ENCODE measurements at places on chromosomes 3 and 15.
A peak's percentile ranks its signal among the peaks of the same experiment; 100 is the strongest.

DNA sequence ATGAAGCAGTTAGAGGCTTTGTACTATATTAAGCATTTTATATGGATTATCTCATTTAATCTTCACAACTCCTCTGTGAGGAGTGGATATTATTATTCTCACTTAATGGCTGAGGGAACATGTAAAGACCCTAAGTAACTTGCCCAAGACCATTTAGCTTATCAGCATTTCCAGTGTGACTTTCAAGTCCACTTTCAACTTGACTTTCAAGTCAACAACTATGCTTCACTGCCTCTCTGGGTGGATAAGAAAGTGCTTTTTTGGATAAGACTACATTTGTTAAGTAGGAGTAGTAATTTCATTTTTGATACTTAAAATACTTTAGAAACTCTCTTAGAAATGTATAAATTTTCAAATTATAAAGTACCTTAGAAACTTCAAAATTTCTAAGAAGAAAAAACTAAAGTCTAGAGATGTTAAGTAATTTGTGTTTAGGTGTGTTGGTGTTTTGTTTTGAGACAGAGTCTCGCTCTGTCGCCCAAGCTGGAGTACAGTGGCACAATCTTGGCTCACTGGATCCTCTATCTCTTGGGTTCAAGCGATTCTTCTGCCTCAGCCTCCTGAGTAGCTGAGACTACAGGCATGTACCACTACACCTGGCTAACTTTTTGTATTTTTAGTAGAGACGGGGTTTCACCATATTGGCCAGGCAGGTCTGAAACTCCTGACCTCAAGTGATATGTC lies 71.8 kb downstream of the MINDY2 start:
- no peak for DNase-seq

DNA sequence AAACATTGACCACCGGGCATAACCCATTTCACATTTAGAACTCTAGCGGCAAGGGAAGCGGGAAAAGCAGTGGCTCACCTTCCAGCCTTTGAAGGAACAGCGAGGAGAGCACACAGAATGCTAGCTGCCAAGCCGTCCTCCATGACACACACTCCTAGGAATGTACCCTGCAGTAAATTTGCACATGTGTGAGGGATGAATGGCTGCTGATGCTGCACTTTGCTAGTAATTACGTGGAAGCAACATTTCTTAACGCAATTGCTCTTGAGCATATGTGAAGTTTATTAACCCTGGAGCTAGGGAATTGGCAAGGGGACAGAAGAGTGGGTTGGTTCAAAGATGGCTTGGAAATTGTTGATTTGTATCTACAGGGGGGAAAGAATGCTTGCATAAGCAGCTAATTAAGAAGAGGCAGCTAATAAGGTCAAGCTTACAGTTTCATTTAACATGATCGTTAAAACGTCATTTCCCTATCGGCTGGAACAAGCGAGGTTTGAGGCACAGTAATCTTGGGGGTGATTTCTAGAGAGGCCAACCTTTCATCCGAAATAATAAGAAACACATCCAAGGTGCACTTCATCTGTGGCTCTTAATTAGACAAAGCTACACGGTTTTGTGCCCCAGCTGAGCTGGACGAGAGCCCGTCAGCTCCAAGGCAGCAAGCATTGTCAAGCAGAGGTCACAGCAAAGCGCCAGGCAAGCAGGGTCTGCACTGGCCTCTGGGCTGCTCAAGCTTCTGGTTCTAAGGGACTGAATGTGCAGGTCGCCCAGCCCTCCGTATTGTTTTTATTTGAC lies 123.4 kb downstream of the CHSY1 start:
- no peak for DNase-seq

DNA sequence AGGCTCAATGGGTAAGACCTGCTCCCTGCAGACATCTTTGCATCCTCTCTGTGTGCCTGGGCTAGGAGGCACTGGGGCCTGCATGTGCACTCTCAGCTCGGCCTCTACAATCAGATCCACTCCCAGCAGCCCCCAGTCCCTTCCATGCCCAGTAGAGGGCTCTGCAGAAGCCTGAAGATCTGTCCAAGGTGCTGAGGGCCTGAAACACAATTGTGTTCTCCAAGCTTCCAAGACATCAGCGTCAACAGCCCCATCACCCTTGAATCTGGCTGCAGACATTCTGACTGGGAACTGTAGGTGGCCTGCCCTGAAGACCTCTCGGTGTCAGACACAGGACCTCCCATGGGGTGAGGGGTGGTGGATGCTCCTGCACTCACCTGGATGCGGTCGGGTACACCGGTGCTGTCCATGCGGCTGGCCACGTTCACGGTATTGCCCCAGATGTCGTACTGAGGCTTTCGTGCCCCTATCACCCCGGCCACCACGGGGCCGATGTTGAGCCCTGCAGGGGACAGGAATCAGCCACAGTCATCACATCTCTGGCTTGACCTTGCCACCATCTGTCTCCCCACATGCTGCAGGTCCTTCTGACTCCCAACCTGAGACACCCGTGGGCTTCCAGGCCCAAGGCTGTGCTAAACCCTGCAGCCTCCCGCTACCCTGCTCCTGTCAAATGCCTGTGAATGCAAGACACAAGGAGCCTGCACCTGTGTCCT lies 84.7 kb downstream of the SEC22A start:
- peak; percentile 80 for DNase-seq

- DNase-seq, result no peak
Observed at GRCh38 chr15:98703126-98703685, 54.9 kb downstream of the IGF1R start.

- no peak for DNase-seq
Observed at GRCh38 chr3:100561459-100562158, 47.8 kb upstream of the ADGRG7 start.

DNA sequence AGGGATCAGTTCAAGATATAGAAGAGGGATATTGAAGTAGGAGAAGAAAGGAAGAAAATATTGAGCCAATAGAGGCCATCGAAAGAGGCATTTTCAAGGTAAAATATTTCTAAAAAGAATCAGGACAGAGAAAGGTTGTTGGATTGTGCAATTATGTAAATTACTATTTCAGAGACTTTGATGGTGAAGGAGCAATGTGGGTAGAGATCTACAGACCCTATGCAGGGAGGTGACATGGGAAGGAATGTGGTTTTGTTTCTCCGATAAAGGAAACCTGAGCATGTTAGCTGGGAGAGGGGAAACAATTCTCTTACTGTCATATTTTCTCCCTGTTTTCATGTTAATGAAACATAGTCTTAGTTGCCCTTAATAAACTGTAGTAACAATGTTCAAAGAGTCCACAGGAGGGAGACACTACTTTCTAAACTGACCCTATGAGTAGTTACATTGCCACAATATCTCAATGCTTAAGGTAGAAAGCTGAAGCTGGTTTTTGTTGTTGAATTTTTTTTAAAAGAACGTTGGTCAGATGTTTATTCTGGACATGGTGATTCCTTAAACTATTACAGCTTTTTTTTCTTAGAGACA lies 133.3 kb downstream of the GRM7 start:
- peak; percentile 32 for DNase-seq

DNA sequence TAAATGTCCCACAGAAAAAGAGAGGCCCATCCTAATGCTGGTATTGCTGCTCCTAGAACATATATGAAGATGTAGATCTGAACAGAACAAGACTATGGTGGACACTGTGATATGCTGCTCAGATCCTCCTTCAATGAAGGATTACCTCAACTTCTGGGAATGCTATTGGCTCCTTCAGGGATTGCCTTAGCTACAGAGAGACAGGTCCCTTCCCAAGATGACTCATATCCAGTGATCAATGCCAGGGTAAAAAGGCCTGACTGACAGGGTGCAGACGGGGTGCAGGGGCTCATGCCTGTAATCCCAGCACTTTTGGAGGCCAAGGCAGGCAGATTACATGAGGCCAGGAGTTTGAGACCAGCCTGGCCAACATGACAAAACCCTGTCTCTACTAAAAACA lies 20.5 kb upstream of the STAG1 start:
- no peak for DNase-seq

- no peak for DNase-seq
Observed at GRCh38 chr15:78402061-78402610, 35.9 kb upstream of the IREB2 start.

- DNase-seq, result no peak
Observed at GRCh38 chr3:38829404-38829803, 13.4 kb upstream of the SCN10A start.

GRCh38 chr15:92656089-92656488 lies 514 bp upstream of the FAM174B start:
- no peak for DNase-seq

DNA sequence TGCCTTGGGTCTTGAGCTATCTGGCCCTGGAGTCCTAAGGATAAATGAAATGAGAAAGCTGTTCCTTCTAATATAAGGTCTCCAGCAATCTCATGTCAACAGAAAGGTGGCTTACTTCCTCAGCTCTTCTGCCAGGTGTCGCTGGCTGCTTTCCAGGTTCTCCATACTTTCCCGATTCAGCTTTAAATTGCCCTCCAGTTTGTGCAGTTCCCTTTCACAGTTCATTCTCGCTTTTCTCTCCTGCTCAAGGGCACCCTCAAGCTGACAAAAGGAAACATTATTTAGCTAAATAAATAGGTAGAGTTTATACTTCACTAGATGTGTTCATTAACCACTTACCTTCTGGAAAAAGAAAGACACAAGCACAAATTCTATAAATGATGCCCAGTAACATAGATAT lies 73.0 kb downstream of the MYH15 start:
- DNase-seq, result no peak

DNA sequence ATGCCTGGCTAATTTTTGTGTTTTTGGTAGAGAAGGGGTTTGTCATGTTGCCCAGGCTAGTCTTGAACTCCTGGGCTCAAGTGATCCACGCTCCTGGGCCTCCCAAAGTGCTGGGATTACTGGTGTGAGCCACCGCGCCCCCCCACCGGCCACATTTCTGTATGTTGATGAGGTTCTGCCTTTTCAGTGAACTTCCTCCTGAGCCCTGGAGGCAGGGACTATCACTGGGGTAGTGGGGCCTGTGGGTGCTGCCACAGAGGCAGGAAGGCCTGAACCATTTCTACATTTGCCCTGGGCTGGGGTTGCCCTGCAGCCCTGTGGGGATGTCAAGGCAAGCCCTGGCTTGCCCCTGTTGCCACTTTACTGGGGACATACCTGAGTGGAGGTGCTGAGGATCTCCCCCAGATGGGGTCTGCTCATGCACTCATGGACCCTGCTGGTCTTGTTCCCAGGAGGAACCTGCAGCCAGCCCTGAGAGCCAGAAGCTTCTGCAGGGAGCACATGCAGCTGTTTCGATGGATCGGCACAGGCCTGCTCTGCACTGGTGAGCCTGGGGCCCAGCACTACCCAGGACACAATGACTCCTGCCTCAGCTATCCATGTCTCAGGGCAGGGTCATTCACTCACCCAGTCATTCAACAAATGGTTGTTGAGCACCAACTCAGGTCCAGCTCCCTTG lies 5.7 kb downstream of the SLC28A1 start:
- DNase-seq, result no peak

DNA sequence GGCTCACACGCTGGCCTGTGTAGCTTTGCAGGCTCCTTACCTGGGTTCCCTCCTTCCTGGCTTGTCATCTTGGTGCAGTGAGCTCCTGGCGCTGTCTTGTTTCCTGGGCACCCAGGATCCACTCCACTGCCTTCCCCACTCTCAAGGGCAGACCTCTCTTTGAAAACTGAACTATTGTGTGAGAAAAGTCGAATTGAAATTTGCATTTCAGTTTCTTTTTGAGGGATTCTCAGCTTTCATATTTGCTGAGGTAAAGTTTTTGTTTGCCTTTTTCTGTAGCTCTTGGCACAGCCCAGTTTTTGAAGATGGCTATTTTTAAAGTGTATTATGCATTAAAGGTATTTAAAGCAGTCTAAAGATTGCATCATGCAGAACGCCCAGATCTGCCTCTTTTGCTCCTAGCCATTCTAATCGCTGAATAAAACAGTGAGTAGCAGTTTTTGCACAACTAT lies 70.1 kb downstream of the CCK start:
- DNase-seq, result peak; percentile 39

- DNase-seq, result no peak
Observed at GRCh38 chr3:104604326-104605010, 762.2 kb upstream of the ALCAM start.

Measured in NAMALWA (cell line).